ENCODE measurements at places on chromosomes 12 and 14.

GRCh38 chr12:120961604-120962531 is 16.5 kb upstream of the HNF1A start:
- no peak for DNase-seq

DNA sequence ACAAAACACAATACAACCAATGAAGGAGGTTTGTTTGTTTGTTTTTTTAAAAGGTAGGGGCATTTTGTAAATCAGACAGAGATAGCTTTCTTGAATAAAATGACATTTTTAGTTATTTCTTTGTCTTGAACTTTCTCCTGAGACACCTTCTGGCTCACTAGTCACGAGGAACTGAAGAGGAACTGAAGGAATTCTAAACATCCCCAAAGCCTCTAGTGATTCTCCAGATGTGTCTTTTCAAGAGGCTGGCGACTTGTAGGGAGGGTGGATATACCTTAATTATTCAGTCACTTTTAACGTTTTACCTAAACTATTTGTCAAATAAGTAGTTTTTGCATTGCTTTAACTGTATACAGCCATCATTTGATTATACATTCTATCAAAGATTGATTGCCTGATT is 211.2 kb upstream of the LRIG3 start:
- DNase-seq: no peak

DNA sequence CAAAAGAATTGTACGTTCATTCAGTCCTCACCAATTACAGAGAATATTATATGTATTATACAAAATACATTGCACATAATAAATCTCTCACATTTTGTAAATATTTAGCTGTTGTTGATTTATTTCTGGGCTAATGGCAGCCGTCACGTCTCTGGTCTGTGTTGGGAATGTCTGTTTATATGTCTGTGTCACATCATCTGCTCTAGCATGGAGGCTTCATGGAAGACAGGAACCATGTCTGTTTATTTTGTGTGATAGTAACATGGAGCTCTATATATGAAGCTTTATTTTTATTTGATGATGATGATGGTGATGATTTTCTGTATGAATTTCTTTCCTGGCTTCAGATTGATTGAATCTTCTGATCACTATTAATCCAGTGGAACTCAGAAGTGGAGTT is 138.4 kb downstream of the RAD51B start:
- DNase-seq: no peak

DNA sequence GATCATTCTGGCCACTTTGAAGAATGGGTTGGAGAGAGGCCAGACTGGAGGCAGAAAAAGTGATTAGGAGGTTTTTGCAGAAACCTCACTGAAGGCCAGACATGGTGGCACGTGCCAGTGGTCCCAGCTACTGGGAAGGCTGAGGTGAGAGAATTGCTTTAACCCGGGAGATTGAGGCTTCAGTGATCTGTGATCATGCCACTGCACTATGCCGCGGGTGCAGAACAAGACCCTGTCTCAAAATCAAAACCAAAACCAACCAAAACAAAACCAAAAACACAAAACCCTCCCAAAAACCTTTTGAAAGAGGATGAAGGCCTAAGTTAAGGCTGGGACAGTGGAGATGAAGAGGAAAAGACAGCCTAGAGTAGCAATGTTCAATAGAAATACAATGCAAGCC is 15.2 kb upstream of the CFAP54 start:
- DNase-seq: no peak

DNA sequence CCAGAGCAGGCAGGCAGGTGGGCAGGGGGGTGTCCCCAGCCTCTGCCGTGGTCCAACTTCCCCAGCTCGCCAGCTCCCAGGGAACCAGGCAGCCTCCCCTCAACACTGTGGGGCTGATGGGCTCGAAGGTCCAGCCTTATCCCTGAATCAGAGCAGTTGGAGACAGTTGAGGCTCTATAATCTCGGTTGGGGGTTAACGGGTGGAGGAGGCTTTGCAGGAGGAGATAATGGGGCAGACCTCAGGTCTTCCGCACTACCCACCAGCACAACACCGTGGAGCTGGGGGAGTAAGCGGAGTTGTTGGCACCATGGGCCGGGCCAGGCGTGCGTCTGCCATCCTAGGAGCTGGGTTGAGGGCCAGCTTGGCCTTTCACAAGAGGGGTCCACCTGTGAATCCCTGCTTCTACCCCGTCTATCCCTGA is 13.9 kb upstream of the HDAC7 start:
- no peak for DNase-seq

GRCh38 chr12:130353081-130353480 is 15.4 kb downstream of the PIWIL1 start:
- no peak for DNase-seq

GRCh38 chr12:130458341-130458740 is 120.7 kb downstream of the PIWIL1 start:
- no peak for DNase-seq
